Stimulated activated CD4-positive, alpha-beta T cell treated with anti-CD3 and anti-CD28 coated beads, Interleukin-15, amount 100 ng/mL, for 24 hours (primary cell): ENCODE measurements at places on chromosomes 6 and 20.
A peak's percentile ranks its signal among the peaks of the same experiment; 100 is the strongest.

DNA sequence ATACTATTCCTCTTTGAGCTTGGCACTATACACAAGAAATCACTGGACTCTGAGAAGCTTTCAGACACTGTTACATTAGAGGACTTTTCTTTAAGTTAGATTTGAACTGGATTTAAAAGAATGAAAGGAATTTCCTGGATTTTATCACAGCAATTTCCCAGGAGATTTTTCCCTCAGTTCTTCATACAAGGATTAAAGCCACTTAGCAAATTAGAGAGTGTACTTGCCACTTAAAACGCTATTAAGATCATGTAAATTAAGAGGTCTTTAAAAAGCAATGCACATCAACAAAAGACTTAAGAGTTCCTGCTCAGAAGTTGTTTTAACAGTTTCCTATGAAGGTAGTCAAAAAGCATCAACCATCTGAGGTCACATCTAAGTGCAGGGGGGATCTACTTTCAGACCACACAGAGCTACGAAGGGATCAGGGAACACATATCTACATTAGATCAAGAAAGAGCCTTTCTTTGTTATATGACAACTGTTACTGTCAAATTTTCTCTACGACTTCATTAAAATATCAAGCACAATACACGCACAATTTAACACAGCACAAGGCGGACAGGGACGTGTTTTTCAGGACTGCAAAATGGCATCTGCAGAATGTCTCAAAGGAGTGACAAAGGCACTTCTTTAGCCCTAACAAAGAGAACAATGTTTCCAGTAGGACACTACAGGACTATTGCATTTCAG is 65.8 kb downstream of the EPB41L2 start:
- DNase-seq, result no peak

- no peak for DNase-seq
Observed at GRCh38 chr6:87573307-87574024, 16.3 kb downstream of the RARS2 start.

DNA sequence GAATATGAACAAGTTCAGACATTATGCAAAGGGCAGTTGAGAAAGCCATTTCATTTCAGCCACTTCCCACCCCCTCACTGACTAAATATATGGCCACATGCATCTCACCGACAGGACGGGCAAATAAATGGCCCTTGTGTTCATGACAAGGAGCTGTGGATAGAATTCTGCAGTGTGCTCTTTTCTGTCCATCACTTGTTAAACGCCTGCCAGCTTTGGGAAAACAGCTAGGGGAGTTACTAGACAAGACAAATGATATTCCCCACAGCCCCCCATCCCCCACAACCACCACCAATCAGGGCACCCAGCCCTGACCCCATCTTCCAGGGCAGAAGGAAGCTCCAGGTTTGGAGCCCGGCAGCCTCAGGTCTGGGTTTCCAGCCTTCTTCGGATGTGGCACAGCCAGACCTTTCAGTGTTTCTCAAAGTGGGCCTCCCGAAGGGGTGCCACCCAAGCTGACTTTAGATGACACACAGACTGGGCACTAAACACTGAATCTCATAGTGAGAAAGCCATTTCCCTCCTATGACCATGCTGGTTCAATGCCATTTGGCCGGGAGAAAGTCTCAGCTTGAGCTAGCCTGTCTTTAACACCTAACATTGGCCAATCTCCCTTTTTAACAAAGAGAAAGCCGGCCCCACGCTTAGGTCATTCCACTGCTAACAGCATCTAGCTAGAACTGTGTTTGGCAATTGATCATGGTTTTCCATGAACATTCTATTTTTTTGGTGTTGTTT is 4.0 kb upstream of the RIPOR3 start:
- no peak for DNase-seq

DNA sequence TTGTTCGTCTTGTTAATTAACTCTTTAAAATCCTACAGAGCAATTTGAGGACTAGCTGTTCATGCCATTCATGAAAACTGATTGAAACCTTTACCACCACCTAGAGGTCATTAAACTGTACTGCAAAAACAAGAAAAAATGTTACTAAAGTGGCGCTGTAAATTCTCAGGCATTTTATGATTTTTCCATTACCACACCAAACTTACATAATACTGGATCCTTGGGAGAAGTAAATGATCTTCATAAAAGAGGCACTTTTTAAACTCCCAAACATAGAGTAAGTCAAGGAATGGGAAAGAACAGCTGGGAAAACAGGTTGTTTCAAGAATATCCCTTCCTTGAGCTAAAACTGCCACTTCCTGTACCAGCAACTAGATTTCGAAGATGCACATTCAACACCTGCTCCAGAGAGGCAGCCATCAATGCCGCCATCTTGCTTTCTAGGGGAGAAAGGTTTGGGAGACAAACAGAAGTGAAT is 54.3 kb downstream of the MYLIP start:
- DNase-seq, result no peak

- no peak for DNase-seq
Observed at GRCh38 chr6:102582569-102582968, 1189.1 kb downstream of the GRIK2 start.

- no peak for DNase-seq
Observed at GRCh38 chr6:49739423-49739822, 4.8 kb downstream of the CRISP3 start.

- no peak for DNase-seq
Observed at GRCh38 chr6:16819752-16820151, 58.5 kb upstream of the ATXN1 start.

DNA sequence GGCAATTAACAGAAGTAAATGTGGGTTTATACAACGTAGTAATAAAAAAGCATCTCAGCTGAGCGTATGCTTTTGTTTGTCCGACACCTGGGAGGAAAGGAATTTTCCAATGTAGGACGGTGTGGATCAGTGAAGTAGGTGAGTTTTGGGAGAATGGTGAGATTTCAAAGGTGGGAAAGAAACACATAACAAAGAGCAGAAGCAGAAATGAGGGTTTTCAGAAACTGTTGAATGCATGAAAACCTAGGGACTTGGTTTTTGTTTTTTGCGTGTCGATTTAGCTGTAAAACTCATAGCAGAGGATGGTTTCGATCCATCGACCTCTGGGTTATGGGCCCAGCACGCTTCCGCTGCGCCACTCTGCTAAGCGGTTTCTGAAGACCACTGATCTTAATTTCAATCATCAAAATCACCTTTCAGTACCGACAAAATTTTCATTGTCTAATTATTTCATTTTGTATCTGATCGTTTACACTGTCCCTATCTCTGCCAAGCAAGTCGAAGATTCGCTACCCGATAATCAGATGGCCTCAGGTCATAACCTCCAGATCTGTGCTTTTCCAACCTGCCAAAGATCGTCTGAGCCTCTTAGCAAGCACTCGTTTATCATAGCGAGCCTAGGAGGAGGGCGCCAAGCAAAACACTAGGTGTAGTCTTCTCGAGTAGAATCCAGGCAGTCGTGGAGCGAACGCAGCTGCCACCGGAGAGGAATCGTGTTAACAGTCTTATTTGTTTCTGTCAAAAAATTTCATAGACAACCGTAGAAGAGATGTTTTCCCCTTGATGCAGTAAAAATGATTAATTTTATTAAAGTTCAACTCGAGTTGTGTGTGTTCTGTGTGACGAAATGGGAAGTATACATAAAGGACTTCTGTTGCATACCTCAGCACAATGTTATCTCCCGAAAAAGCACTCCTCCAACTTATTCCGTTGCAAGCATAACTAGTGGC is 20.9 kb upstream of the POM121L2 start:
- peak; percentile 64 for DNase-seq

DNA sequence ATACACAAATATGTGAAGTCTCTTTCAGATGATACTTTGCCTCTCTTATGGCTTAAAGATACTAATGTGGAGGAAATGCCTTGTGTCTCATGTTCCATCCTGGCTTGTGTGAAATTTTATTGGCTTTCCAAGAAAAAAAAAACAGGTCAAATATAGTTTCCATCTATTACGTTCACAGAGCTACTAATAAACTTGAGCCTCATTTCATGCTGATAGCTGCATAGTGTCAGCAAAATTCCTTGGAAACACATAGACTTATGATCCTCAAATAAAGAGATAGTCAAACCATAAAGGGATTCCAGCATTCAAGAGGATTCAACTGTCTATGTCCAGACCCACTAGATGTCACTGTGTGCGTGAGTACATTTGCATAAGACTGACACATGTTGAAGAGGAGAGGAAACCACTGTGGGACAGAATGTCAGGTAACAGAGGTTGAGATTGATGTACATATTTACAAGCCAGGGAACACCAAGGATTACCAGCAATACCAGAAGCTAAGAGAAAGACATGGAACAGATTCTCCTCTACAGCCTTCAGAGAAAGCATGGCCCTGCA is 266.6 kb downstream of the COL12A1 start:
- DNase-seq, result no peak

DNA sequence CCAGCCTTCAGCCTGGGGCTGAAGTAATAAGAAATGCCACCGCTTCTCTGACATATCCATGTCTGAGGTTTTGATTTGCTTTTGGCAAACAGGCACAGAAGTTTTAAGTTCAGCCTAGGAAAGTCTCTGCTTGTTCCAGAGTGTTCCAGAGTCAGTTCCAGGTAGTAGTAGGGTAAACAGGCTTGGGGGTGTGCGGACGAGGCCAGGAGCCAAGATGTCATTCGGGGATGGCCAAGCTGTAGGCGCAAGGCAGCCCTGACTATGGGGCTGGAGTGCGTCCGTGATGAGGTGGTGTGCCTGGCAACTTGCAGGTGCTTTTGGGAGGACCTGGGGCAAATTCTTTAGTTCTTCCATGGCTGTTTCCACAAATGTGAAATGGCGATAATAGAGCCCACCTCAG is 60.3 kb downstream of the IRF4 start:
- DNase-seq, result no peak

GRCh38 chr6:4084444-4085331 is 5.8 kb upstream of the FAM217A start:
- no peak for DNase-seq
